ENCODE measurements at places on chromosomes 4 and X. TPM values are rescaled to one million over a fixed set of nuclear protein-coding genes. Genes with fewer than 3 reads are reported as not detected.

DNA sequence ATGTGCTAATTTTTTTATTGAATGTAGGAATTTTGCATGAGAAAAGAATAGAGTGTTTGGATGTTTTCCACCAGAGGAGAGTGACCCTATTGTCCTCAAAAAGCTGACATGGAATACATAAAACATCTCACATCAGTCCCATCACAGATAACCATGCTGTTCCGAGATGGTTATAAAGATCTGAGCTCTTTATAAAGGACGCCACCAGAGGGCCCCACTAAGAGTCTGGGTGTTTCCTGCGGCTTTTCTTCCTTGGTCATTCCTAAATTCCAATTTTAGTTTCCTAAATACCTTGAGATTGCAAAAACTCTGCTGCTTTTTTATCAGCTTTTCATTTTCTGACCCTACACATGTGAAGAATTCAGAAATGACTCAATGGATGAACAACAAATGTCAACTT is 504.5 kb upstream of the FRG1 start:
- no peak for DNase-seq

GRCh38 chr4:14110407-14110806 is 482.9 kb upstream of the BOD1L1 start:
- peak; percentile 76 for DNase-seq

The CLNK gene
- total RNA-seq, result not detected

The PDZD4 gene
- total RNA-seq, result 0.19 TPM

DNA sequence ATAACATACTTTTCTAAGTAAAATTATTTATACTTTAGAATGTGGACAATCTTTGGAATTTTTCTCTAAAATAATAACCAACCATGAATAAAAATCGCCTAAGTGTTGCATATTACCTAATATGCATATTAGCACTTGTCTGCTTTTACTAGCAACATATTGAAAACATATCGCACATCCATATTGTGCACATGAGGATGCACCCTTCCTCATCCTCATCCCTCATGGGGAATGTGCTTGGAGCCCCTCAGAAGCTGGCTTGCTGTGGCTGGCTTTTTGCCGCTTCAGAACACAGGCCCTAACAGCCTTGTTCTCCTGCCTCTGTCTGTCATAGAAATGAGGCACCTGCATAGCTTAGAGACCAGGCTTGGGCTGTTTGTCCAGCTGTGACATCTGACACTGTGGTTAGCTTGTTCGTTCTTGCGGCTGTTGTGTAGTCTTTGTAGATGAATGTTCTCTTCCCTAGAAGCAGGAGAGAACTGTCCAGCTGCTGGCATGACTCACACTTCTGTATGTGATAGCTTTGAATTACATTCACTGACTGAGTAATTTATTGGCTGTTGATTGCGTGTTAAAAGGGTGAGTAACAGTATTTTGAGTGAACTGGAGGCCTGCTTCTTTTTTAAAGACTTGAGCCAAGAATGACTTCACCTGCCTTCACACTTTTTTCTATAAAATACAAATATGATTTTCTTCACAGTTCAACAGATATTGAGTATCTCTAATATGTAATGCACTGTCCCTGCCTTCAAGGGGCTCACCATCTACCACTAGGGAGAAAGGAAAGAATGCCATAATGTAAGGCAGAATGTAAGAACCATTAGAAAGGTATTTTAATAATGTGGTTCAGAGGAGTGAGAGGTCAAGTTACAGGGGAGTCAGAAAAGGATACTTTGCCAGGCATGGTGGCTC is 81.9 kb downstream of the HMGB2 start:
- DNase-seq, result peak; percentile 99

DNA sequence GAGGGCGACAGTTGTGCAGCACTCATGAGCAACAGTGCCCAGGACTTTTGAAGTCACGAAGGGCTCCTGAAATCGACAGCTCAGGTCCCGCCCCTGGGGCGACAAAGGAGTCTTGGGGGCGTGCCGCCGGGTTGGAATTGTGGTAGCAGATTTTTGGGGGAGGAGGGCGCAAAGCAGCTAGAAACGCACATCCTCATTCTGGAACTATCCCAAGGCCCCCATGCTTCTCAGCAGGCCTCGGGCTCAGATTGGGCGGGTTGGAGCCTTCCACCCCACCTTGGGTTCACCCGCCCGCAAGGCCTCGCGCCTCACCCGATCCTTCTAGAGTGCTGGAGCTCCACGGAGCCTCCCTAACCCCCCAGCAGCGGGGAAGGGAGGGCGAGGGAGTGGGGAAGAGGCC is 85.5 kb downstream of the HPRT1 start:
- DNase-seq, result no peak

DNA sequence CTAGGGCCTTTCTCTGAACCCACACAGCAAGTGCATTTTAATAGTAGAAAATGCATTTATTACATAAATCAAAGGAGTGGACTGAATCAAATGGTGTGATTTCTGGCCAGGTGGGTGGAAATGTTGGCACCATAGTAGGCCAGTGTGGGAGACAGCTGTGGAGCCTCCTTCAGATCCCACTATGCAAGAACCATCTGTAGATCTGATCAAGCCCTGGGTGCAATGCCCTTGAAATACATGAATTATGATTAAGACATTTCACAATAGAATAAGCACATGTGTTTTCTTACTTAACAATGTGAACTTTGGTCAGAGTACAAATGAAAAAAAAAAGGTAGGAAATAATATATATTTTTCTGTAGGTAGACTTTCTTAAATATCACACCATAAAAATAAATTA is 204.3 kb downstream of the PCDH7 start:
- DNase-seq, result no peak

DNA sequence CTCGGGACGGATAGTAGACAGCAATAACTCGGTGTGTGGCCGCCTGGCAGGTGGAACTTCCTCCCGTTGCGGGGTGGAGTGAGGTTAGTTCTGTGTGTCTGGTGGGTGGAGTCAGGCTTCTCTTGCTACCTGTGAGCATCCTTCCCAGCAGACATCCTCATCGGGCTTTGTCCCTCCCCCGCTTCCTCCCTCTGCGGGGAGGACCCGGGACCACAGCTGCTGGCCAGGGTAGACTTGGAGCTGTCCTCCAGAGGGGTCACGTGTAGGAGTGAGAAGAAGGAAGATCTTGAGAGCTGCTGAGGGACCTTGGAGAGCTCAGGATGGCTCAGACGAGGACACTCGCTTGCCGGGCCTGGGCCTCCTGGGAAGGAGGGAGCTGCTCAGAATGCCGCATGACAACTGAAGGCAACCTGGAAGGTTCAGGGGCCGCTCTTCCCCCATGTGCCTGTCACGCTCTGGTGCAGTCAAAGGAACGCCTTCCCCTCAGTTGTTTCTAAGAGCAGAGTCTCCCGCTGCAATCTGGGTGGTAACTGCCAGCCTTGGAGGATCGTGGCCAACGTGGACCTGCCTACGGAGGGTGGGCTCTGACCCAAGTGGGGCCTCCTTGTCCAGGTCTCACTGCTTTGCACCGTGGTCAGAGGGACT is 5.7 kb upstream of the MSANTD1 start:
- DNase-seq, result no peak

- no peak for DNase-seq
Measured at GRCh38 chrX:65750674-65751469, 83.4 kb downstream of the MSN start.

DNA sequence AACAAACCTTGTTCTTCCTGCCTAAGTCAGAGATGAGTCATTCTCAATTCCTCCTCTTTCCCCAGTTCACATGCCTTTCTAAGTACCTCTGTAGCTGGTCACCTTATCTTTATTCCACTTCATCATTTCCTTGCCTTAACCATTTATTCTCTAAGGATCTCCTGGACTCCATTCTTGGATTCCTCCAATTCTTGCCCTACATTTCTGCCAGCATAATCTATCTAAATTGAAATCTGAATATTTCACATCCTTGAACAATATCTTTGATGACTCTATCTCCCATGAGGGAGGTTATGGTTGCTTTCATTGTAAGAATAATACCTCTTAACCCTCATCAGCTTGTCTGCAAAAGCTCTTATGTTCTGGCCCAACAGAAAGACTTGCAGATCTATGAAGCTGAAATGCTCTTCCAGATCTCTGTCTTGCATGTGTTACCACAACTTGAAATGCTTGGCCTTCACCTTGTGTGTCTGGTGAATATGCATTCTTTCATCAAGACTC is 28.6 kb upstream of the PDE5A start:
- peak; percentile 47 for DNase-seq

DNA sequence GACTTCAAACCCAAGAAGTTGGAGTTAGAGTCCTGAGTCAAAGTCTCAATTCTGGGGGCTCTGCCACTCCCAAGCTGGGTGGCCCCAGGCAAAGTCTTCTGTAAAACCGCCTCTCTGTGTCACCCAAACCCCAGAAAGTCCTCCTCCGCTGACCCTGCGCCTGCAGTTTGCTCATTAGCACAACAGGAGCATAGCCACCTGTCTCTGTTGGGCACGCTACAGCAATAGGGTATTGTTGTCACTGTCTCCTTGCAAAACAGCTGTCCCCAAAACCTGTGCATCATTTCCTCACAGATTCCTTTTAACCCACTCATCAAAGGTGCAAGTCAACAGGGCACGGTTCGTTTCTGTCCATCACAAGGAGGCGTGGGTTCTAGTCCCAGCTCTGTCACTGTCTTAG is 8.0 kb upstream of the DGAT2L6 start:
- DNase-seq, result no peak

Data from mammary epithelial cell (primary cell).